Psoas muscle (tissue), 8 donors: ENCODE measurements at places on chromosomes 2 and 18. TPM values are rescaled to one million over a fixed set of nuclear protein-coding genes. Genes with fewer than 3 reads are reported as not detected.
A peak's percentile ranks its signal among the peaks of the same experiment; 100 is the strongest.

UCN gene
- total RNA-seq, result not detected

CLEC4F gene
- 0.64 TPM for total RNA-seq

SNED1 gene
- 8.6 TPM for total RNA-seq

GRCh38 chr2:3460156-3460555 lies 59.2 kb downstream of the ADI1 start:
- DNase-seq, result no peak

DNA sequence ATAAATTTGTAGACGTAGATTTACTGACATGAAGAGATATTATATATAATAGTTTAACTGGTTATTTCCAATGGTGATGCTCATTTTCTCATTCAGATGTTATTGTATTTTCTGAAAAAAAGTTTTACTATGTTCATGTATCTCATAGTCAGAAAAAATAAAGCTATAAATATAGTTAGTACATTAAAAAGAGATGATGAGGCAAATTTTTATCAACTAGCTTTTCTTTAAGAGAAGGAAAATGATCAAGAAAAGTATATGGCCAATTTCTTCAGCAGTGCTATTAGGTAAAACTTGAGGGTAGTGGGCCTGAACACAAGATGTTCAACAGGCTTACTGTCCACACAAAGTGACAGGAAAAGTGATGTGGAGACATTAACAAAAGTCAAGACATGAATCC lies 11.7 kb downstream of the TTC21B start:
- DNase-seq, result no peak

- no peak for DNase-seq
Observed at GRCh38 chr18:49412679-49413078, 47.8 kb downstream of the DYM start.

GRCh38 chr2:31987454-31988220 lies 23.2 kb downstream of the MEMO1 start:
- DNase-seq, result peak; percentile 27

DNA sequence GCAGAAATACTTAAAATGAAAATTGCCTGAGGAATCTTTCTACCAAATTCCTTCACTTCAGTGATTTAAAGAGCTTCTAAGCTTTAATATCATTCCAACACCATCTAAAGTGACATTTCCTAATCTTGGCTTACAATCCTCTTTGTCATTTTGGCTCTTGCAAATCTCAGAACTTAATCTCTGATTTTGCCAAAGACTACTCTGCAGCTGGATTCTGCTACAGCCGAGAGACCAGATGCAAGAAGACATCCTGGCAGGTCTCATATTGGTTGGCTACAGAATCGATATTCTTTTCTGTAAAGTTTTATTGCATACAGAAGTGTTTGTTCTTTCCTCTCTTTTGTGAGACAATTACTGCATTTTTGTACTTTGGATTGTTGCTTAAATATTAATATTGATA lies 716.5 kb upstream of the LRATD1 start:
- DNase-seq, result no peak

GRCh38 chr2:164593959-164594358 lies 27.3 kb downstream of the GRB14 start:
- no peak for DNase-seq
